ENCODE measurements at places on chromosomes 4 and X.

DNA sequence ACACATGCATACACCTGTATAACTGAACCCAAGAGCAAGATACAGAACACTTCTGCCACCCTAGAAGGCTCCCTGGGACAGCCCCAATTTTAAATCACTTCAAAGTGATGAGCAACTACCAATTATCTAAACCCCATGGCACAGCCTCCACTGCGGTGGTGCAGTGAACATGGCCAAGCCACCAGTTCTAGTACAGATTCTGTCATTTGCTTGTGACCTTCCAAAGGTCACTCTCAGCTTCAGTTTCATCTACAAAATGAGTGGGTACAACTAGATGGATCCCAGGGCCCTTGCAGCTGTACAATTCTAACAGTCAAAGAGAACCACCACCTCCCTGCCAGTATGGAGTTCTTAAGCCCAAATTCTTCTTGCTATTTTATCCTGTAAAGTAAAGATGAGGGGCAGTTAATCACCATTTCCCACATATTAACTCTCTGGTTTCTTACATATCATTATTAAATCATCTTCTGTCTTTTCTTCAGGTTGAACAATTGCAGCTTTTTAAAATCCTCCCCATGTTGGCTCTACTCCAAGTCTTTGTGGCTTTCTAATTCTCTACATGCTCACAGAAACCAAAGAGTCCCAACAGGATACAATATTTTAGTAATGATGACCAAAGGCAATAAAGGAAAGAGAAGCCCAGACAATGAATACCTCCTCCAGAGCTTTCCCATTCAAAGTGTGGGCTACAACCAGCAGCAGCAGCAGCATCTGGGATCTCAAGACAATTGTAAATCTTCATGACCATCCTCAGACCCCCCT is 39.0 kb upstream of the GPM6B start:
- no peak for DNase-seq

DNA sequence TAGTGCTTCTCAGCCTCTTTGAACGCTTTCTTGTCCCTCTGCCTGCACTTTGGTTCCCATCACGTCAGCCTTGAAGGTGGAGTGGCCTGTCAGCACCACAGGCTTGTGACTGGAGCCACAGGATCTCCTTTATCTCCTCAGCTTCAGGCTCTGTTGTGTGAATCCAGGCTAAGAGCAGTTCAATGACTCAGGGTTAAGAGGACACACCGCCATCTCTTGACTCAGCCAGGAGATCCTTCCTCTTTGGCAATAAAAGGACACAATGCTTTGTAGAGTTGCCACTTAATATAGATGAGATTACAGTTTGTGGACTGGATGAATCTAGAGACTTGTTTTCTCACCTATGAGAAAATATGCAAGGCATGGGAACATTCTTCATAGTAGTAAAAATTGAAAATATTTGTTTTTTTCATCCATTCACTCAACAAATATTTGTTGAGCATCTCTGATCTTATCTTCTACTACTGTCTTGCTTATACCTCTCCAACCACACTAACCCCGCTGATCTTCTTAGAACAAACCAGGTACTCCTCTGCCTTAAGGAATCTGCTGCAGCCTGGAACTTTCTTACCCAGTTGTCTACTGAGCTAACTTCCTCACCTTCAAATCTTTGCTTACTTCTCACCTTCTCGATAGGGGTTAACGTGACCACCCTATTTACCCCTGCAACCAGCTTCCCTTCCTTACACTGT is 62.3 kb downstream of the UCHL1 start:
- DNase-seq, result no peak

DNA sequence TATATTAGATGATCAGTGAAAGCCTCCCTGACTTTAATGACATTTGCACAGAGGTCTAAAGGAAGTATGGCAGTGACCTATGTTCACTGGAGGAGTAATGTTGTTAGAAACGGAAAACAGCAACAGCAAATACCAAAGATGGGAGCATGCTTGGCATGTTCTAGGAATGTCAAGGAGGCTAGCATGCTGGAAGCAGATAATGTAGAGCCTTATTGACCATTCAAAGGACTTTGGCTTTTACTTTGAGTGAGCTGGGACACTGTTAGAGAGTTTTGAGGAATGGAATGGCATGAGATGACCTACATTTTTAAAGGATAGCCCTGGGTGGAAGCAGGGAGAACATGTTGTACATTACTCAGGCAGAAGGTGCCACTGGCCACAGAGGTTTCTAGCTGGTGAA is 6.0 kb downstream of the RPA4 start:
- no peak for DNase-seq

DNA sequence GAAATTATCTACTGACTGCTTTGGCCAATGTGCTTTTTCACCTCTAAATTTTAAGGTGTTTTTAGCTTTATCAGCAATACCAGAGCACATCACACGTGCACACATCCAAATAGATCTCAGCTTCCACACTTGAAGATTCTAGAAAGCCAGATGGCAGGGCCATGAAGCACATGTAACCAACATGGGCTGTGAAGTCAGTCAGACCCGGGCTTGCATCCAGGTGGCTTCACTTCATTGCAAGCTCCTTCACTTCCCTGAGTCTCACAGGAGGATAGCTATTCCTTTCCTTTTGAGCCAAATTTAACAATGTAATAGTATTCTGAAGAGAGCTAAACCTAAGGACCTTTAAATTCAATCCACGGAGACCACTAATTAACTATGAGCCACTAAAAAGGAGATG is 86.5 kb downstream of the SH3RF1 start:
- no peak for DNase-seq

DNA sequence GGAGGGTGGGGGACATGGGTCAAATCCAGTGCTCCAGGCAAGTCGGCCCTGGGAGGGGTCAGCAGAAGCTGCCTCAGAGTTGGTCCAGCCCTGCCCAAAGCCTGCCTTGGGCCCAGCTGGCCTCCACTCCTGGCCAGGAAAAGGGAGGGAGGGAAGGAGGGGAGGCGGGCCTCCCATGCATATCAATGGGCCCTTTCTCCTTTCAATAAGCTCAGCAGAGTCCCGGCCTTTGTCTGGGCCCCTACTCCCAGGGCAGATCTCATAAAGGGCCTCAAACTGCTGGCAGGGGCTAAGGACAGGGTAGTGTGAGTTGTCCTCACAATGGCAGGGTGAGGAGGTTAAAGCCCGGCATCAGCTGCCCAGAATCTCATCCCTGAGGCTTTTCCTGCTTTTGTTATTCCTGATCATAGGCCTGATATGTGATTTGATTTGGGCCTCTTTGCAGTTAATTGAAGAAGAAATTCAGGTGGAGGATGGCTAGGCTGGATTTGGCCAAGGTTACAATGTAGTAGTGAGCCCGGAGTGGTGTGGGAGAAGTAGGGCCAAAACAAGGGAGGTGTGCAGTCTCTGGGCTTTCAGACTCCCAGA is 121.1 kb upstream of the ATP6AP2 start:
- no peak for DNase-seq

DNA sequence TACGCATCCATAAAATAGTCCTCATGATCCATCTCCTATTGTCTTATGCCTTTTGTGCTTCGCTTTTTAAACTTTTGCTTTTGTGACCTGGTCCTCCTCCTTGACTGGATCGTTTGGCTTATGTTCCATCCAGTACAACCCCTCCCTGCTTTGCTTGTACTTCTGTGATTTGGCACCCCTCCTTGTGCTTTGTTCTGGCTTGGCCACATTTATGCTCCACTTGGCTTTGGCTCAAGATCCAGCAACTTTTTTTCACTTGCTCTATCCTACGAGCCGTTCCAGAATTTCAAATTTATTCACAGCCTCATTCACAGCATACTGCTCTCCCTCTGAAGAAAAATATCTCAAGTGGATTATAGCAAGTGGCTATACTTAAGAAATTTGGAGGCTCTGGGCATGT is 28.0 kb upstream of the GLRA2 start:
- no peak for DNase-seq

GRCh38 chr4:101304916-101305315 is 42.4 kb downstream of the PPP3CA start:
- DNase-seq, result no peak

DNA sequence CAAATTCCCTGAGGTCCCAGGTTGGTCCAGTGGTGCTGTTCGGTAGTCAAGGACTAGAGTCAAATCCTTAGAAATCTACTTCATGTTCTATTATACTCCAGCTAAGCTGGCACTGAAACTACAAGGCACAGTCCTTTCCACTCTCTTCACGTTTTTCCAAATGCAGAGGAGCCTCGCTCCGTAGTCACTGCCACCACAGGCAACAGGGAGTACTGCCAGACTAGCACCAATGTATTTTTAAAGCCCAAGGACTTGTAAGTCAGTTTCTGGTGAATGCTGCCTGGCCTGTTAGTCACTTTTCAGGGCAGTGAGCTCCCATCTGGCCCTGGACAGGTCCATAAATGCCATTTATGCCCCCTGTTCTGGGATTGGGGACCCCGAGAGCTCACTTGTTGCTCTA is 323.5 kb downstream of the FAM47A start:
- DNase-seq, result no peak

DNA sequence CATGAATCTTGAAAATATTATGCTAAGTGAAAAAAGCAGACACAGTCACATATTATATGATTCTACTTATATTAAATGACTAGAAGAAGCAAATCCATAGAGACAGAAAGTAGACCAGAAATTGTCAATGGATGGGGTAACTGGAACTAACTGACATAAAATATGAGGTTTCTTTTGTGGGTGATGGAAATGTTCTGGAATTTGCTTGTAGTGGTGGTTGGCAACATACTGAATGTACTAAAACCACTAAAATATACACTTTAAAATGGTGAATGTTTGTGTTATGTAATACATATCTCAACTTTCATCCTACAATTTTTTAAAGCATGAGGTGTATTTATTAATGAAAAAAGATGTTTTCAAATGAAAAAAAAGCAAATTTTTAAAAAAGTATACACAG is 14.7 kb downstream of the CNOT6L start:
- no peak for DNase-seq

DNA sequence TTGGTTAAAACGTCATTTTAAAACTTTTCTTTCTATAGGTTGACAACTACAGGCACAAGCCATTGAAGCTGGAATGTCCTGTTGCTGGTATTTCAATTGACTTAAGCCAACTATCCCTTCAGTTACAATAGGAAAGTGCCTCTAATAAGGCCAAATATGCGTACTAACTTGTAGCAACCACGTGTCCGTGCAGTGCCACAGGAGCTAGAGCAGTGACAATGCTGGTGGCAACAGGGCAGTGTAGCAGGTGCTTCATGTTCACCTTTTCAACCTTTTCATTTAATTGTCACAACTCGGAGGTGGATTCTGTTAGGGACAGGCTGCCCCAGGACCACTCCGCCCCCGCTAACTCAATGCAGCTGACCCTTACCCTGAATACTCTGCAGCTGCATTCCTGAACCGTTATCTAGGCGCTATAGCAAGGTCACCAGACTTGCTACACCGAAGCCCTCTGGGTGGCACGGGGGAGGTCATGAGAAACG is 37.7 kb downstream of the ERVMER34-1 start:
- no peak for DNase-seq

DNA sequence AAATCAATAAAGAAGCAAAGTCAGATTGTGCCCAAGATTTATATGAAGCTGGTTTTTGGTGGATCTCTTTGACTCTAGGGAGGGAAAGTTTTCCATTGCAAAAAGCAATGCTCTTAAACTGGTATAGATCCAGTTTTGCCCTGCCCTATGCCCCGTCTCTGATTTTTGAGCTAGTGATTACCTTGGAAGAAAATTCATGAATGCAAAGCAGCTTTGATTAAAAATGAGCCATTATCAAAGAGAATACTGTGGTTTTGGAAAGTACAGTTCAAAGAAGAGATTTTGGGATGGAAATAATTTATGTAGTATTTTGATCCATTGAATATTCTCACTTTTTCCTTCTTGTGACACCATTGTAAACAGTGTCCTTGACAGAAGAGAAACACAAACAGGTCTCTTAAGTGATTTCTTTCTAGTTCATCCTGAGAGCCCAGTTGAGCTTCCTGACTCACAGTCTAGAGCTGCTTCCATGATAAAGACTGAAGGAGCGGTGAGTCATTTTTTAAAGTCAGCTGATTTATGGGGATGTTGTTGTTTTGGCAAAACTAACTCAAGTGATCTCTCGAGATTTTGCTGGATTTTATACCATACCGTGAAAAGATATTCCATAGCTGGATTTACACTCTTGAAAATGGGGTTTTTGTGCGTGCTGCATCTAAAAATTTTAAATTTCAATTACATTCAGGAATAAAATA is 76.7 kb downstream of the AFF1 start:
- DNase-seq, result no peak

GRCh38 chr4:7779432-7779768 is 160.3 kb downstream of the AFAP1 start:
- no peak for DNase-seq

DNA sequence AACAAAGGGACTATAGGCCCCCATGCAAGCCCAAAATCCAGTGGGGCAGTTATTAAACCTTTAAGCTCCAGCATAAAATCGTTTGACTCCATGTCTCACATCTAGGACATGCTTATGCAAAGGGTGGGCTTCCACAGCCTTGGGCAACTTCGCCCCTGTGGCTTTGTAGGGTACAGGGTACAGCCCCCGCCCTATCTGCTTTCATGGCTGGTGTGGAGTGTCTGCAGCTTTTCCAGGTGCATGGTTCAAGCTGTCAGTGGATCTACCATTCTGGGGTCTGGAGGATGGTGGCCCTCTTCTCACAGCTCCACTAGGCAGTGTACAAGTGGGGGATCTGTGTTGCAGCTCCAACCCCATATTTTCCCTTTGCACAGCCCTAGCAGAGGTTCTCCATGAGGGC is 559.8 kb upstream of the TECRL start:
- no peak for DNase-seq

DNA sequence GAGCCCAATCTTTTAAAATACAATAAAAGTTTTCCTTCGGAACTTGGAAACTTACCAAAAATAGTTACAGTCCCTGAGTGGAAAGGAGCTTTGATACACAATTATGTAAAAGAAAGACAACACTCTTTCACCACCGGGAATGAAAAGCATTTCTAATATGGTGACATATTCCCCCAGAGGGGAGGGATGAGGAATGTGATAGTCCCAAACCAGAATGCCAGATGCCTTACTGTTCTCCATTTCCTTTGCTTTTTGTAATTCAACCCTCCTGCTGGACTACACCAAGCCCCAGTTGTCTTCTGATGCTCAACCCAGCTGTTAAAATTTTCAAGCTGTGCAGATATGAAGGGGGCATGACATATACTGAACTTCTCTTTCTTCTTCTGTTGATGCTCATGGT is 4.1 kb downstream of the PRIMPOL start:
- no peak for DNase-seq

DNA sequence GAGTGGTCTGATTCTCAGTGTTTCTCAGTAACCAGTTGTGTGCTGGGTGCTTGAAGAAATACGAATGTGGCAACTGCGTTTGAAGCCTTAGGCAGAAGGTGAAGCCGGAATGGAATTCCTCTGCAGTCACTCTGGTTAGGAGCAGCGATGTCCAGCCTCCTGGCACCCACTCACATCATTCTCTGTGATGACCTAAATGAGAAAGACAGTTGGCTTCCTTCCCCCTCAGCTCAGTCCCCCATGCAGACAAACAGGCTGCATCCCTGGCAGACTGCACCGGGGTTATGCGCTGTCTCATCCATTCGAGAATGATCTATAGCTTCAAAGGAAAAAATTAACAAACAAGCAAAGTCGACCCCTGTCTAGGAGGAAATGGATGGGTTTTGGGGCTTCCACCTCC is 170.1 kb upstream of the SCML1 start:
- DNase-seq, result no peak

All from activated T-cell treated with anti-CD3 and anti-CD28 coated beads for 48 hours (primary cell).